Renal cortex interstitium (tissue), 15 donors: ENCODE measurements at places on chromosomes 16 and 17.

DNA sequence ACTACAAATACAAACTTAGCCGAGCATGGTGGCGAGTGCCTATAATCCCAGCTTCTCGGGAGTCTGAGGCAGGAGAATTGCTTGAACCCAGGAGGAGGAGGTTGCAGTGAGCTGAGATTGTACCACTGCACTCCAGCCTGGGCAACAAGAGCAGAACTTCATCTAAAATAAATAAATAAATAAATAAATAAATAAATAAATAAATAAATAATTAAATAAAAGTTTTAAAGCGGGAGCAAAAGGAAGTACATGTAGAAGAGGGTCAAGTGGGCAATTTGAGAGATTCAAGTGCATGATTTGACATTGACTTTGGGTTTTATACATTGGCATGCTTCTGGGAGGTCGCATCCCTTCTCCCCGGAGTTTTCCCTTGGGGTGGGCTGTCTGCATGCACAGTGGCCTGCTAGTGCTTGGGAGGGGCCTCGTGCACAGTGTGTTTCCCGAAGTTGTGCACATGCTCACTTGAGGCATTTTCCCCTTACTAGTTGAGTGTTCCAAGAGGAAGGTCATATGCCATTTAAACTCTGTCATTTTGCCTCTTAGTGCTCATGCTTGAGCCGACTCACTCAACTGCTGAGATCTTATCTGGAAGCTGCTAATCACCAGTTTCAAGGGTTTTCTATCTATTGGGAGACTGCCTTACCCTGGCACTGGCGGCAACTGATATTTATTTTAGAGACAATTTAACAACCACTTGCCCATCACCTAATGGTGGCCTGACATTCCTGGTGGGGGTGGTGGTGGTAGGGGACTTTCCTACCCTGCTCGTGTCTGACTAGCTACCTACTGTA lies 193.2 kb upstream of the MPHOSPH6 start:
- DNase-seq: no peak

DNA sequence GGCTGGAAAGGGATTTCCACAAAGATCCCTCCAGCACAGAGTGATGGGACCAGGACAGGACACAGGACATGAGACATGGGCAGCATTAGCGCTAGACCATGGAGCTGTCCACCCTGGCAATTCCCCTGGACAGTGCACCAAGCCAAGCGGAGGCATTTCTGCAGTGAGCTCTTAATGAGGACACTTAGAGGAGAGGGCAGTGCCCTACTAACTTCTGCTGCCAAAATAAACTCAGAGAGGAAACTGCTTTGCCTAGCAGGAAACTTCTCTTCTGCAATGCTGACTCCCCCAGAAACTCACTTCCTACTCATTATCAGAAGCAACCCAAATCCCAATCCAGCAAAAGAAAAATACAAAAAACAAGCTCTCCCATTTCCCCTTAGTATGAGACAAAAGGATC lies 119.2 kb downstream of the HS3ST2 start:
- peak; percentile 31 for DNase-seq

DNA sequence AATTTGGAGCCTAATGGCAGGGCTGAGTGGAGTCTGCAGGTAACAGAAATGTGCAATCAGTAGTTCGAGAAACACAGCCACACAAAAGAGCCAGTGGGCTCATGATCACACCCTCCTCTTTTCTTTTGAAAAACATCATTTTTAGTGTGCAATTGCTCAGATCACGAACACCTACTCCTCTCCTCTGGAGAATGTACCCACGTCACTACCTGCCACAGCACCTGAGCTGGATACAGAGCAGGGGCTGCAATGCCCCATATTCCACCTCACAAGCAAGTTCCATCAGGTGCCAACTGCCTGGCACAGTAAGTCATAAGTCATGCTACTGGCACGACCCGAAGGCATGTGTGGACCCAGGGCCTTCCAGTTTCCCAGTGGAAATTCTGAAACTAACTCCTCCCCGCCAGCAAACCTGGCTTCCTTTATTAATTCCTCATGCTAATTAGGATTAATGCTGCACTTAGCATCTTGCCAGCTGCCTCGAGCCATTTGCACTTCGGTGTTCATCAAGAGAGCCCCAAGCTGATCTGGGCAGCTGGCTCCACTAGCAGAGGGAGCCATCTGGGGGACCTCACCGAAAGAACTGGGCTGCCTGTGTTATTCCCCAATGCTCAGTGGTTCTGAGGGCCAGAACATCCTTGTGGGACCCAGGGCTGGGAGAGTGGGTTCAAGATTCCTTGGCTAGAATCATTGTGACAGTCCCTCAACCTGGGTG lies 2.4 kb downstream of the CACNG4 start:
- DNase-seq: no peak

DNA sequence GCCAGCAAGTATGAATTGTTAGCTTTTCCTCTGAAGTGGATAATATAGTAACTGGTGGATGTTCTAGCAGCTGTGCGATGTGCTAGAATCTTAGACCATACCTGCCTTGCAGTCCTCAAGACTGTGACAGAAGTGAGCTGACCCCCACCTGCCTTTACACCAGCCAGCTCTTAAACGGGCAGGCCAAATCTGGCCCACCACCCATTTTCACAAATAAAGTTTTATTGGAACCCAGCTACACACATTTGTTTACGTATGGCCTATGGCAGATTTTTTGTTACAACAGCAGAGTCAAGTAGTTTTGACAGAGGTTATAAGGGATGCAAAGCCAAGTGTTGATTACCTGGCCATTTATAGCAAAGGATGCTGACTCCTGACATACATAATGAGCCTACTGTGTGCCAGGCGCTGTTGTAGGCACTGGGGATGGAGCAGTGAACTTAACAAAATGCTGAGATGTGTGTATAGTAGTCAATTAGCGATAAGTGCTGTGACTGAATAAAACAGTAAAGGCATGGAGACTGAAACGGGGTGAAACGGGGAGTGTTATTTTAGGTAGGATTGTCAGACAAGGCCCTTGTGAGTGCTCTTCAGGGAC lies 79.0 kb downstream of the MSI2 start:
- no peak for DNase-seq

GRCh38 chr16:74439685-74440084 lies 18.4 kb upstream of the CLEC18B start:
- DNase-seq: no peak

DNA sequence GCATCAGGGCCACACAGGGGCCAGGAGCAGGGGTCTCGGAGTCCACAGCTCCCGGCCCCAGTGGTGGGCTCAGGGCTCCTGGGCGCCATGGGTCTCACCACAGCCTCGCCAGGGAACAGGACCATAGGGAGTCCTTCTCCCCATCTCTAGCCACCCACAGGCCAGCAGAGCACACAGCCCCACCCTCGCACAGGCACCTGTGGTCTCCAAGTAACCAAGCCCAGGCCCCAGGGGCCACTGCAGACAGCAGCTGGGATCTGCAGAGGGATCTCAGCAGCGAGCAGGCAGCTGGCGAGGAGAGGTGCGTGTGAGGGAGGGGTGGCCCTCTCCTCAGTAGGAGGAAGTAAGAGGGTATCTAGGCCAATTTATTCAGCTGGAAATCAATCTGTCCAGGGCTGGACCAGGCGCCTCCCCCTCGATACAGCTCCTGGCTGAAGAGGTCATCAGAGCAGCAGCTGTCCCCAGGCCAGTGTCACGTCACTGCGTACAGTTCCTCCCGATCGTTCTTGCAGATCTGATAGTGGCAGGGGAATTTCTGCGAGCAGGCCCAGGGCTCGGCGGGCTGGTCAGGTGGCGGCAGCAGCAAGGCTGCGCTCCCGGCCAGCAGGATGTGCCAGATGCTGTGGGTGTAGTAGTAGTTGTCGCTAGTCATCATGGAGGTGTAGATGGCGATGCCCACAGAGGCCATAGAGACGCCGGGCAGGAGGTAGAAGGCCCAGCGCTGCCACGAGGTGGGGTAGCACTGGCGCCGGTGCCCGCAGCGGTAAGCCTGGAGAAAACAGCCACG lies 1.4 kb upstream of the MRPL28 start:
- DNase-seq: no peak

DNA sequence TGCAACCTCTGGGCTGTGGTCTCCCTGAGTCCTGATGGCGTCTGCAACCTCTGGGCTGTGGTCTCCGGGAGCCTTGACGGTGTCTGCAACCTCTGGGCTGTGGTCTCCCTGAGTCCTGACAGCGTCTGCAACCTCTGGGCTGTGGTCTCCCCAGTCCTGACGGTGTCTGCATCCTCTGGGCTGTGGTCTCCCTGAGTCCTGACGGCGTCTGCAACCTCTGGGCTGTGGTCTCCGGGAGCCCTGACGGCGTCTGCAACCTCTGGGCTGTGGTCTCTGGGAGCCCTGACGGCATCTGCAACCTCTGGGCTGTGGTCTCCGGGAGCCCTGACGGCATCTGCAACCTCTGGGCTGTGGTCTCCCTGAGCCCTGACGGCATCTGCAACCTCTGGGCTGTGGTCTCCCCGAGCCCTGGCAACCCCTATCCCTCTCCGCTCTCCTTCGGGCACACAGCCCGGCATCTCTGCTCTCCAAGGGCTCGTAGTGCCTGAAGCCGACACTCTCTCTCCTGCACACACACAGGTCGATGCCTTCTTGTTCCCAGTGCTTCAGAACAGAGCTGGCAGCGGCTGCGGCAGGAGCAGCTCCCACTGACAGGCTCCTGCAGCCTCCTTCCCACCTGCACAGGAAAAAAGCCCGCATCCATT lies 45.6 kb downstream of the METRNL start:
- DNase-seq: no peak

DNA sequence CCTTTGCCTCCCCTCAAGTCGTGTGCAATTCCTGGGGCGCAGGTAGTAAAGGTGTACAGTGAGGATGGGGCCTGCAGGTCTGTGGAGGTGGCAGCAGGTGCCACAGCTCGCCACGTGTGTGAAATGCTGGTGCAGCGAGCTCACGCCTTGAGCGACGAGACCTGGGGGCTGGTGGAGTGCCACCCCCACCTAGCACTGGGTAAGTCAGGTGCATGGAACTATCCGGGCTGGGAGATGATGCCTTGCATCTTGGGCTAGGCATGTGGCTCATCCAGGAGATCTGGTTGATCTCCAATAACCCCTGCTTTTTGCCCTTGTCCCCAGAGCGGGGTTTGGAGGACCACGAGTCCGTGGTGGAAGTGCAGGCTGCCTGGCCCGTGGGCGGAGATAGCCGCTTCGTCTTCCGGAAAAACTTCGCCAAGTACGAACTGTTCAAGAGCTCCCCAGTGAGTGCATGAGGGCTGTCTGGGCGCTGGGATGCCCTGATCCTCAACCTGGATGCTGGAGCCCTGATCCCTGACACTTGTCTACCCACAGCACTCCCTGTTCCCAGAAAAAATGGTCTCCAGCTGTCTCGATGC lies 5.2 kb downstream of the GRB7 start:
- DNase-seq: no peak

DNA sequence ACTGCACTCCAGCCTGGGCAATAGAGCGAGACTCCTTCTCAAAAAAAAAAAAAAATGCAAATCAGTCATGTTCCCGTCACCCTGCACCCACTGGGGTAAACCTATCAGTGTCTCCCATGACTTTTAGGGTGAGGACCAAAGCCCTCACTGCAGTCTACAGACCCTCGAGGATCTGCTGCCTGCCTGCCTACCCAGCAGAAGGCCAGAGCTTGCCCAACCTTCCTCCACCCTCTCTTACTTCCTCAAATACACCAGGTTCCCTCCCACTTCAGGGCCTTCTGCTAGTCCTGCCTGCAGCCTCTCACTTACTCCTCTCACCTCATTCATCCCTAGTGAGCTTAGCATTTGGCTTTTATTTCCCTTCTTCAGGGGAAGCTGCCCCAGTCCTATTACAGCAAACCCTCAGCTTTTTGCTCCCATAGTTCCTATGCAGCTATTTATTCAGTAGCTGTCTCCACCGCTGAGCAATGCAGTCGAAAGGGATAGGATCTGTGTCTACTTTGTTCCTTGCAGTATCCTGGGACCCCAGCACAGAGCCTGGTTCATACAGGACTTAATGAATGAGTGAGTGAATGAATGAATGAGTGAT lies 17.8 kb upstream of the TOB1 start:
- no peak for DNase-seq

DNA sequence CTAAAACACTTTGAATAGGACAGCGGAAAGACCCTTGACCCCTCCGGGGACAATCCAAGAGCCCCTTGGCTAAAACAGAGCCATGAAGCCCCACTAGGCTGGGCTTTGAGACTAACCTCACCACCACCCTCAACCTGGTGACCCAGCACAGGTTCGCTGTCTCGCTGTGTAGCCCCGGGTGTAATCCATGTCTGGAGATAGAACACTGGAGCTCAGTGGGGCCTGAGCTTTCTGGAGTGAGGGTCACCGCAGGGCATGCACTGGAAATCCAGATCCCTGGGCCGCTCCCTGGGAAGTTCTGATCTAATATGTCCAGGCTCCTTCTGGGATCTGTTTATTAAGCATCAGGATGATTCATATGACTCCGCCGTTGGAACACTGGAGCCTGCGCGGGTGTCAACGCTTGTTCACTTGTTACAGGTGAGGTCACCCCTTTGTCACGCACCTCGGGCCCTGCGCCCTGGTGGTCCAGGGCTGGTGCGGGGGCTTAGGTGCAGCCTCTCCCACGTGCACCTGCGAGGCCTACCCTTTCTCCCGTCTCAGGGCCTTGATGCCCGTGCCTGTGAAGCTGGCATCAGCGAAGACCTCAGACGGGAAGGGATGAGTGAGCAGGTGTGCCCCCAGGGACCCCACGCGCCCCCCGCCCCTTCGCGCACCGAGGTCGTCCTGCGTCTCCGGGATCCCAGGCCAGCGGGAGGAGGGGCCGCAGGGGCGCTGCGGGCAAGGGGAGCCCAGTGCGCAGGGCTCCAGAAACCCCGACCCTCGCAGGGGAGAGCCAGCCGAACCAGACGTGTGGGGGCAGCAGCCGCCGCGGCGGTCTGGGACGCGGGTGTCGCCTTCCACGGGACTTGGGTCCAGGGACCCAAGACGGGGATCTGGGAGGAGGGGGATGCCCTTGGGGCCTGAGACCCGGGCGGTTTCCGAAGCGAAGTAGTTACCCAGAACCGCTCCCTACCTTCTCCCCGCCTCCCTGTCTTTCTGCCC lies 224.1 kb upstream of the FOXF1 start:
- DNase-seq: no peak

DNA sequence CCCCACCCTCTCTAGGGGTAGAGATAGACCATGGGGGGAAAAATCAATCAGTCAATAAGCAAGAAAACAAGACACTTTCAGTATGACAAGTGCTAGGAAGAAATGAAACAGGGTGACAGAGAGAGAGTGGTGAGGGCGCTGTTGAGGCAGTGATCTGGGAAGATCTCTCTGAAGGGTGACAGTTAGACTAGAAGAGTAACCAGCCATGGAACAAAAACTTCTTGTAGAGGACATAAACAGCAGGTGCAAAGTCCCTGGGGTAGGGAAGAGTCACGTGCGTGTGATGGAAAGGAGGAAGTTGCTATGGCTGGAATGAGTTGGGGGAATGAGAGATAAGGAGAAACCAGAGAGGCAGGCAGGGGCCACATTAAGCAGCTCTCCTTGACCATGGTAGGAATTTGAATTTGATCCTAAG lies 16.8 kb upstream of the EMP2 start:
- DNase-seq: no peak

- no peak for DNase-seq
Measured at GRCh38 chr16:31618130-31618529, 90.4 kb downstream of the AHSP start.
